AG09309 (cell line): ENCODE measurements at places on chromosomes 2 and 18.

GRCh38 chr2:96909611-96910021 is 39.7 kb upstream of the SEMA4C start:
- no peak for DNase-seq

DNA sequence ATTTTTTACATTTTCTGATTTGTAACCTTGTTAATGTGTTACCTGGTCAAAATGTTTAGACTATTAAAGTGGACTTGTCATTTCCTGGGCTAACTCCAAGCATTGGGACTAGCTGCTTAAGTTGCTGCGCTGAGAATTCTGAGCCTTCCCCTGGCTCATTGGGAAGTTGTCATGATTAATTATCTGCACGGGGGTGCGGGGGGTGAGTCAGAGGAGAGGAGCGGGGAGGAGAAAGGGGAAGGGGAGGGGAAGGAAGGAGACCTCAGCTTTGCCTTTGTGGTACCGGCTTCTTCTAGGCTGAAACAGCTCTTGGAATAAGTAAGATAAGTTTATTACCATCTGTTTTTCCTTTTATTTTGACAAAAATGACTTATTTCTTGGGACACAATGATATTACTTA is 52.9 kb upstream of the APCDD1 start:
- no peak for DNase-seq

- no peak for DNase-seq
Observed at GRCh38 chr2:32357318-32358110, 691 bp downstream of the BIRC6 start.

DNA sequence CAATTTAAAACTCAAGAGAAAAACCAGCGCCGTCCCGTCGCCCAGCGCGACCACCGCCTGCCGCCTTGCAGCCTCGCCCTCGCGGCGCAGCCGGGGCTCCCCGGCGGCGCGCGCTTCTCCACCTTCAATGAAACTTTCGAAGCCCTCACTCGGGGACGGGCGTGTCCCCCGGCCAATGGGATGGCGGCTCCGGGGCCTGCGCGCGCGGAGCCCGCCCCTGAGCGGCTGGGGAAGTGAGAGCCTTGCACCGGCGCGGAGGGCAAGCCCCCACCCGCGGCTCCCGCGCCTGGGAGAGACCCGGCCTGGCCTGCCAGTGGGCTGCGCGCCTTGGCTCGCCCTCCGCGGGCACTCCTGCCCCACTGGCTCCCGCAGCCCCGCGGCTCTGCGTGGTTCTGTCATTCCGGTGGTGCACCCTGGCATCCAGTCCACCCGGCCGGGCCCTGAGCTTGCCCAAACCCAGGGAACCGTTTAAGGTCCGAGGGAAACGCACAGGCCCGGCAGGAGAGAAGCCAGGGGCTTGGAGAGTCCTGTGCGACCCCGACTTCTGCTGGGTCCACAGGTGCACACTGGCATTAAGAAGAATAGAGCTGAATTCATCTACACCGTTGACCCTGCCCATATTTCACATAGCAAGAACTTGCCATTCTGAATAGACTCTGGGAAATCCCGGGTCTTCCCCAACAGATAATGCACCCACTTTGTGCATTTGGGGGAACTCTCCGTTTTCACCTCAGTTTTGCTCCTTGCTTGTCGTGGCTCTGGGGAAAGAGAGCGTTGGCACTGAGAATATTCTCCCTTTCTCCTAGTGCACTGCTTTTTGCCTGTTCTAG is at the start of gene PIEZO2:
TSS of gene PIEZO2 (minus strand) at position 129 of the 830 bp plus-strand sequence. CDS start 981 bp downstream, outside the sequence.
- no peak for DNase-seq

DNA sequence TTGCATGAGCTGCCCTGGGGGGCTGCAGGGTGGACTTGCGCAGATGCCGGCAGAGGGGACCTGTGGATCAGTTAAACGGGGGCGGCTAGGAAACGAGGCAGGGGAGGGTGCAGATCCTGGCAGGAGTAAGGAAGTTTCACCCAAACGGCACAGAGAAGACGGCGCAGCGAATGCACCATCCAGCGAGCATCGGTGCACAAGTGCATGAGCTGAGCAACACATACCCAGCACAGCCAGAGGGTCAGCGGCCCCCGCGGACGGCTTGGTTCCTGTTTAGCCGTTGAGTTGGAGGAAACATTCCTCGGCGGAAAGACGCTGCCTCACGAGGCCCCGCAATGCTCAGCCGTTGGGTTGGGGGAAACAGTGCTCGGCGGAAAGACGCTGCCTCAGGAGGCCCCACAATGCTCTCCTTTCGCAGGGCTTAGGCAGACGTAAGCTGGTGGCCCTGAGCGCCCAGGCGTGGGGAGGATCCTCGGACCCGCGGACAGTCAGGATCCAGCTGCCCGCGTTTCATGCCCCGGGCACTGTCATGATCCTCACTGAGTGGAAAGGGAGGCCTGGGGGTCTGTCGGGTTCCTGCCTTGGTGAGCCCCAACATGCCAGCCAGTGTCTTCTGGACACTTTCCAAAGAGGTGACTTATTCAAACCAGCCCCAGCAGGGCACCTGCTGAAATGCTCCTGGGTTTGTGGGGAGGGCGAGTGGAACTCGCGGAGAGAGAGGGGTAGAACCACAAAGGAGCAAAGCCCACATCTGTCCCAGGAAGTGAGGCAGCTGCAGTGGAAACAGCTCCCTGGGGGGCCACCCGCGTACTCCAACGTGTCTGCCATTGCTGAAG is 86.3 kb downstream of the NDUFA10 start:
- no peak for DNase-seq

- no peak for DNase-seq
Observed at GRCh38 chr2:197028633-197029032, 102.1 kb upstream of the PGAP1 start.

DNA sequence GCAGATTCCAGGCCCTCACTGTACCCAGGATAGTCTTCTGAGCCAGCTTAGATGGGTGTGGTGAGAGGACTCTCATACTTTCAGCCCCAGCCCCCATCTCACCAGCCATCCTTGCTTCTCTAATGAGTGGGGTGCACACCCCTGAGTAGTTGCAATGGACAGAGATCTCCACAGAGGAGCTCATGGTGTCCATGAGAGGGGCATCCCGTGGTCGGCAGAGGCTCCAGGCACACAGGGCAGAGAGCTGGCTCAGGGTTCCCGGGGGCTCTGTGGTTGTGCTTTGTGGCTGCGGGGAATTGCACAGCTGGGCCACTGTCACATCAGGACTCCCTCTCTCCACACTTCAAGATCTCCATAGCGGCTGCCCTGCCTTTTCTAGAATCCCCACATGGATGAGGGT is 226.0 kb upstream of the PXDN start:
- DNase-seq = no peak

- no peak for DNase-seq
Observed at GRCh38 chr2:27008678-27009077, 24.1 kb upstream of the TMEM214 start.

DNA sequence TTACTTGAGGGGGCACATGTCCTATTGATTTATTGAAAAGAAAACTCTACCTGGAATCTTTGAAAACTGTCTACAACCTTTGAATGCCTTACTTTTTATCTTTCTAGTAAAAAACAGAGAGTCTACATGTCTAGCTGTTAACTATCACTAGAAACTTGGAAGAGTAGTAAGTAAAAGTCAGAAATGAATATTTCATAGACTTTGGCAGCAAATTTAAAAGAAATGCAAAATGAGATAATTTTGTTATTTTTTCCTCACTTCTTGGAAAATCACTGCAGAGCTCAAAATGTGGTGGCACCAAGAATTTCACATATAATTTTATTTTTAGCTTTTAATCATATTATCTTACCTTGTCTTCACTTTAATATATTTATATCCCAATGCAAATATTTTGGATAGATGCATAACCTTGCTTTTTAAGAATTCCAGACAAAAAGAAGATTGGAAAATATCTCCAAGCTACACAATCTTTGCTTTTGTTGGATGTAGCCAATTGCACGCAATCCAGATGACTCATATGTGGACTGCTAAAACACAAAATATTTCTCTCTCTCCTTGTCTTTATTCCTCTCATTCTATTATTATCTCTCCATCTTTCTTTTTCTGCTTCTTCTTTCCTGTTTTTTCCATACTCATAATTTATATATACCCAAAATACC is 92.2 kb upstream of the DSEL start:
- DNase-seq = no peak

DNA sequence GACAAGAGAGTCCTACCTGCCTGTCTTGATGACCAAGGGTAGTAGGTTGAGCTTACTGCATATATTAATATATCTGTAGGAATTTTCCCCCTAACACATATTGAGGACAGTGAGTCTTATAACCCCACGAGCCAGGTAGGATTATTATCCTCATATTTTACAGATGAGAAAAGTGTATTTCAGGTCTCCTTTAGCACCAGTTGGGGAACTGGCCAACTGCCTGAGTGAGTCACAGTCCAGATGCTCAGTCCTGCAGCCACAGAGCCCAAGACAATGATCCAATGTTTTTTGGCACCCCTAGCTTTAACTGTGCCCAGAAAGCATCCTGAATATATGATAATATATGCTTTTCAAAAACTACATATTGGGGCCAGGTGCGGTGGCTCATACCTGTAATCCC is 30.8 kb upstream of the GLS start:
- no peak for DNase-seq

GRCh38 chr2:36710858-36711515 is 14.5 kb downstream of the VIT start:
- no peak for DNase-seq

- no peak for DNase-seq
Observed at GRCh38 chr18:10785798-10786197, 260.0 kb downstream of the NAPG start.

DNA sequence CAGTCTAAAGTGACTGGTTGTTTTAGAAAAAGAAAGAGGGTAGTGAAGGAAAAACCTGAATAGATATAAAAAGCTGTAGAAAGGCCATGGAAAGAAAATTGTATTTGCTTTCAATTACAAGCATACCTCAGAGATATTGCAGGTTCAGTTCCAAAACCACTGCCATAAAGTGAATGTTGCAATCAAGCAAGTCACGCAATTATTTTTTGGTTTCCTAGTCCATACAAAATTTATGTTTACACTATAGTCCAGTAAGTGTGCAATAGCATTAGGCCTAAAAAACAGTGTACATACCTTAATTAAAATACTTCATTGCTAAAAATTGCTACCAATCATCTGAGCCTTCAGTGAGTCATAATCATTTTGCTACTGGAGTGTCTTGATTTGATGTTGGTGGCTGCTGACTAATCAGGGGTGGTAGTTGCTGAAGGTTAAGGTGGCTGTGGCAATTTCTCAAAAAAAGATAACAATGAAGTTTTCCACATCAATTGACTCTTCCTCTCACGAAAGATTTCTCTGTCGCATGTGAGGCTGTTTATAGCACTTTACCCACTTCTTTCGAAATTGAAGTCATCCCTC is 2003.8 kb upstream of the PIK3C3 start:
- no peak for DNase-seq

- no peak for DNase-seq
Observed at GRCh38 chr2:46276642-46277041, 20.6 kb upstream of the EPAS1 start.

DNA sequence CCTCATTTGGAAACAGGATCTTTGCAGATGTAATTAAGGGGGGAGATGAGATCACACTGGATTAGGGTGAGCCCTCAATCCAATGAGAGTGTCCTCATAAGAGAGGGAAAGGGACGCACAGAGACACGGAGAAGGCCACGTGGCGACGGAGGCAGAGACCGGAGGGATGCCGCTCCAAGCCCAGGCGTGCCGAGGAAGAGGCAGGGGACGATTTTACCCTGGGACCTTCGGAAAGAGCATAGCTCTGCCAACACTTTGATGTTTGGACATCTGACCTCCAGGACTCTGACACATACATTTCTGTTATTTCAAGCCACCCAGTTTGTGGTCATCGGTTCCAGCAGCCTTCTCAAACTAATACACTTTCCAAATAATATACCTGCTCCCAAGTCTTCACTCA is 84.4 kb upstream of the ZCCHC2 start:
- no peak for DNase-seq

DNA sequence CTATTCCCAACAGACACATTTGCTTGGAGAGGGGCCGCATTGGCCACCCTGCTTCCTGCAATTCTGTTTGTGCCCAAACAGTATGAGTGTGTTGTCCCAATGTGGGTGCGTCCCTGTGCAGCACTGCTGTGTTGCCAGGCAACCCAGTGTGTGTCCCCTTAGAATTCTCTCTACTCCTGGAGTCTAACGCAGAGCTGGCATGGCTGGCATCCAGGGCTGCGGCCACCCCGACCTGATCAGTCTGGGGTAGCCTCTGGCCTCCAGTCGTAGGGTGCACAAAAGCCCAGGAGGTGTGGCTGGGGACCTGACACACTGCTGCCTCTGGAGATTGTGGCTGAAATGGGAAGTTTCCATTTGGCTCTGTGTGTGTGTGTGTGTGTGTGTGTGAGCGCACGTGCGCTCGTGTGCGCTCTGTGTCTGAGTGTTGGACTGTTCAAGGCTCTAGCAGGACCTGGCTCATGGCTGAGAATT is 48.0 kb downstream of the TEX44 start:
- DNase-seq = no peak

GRCh38 chr2:70936165-70936978 is 672 bp downstream of the ATP6V1B1 start:
- DNase-seq = no peak

- no peak for DNase-seq
Observed at GRCh38 chr18:63099091-63099840, 220.3 kb downstream of the BCL2 start.

DNA sequence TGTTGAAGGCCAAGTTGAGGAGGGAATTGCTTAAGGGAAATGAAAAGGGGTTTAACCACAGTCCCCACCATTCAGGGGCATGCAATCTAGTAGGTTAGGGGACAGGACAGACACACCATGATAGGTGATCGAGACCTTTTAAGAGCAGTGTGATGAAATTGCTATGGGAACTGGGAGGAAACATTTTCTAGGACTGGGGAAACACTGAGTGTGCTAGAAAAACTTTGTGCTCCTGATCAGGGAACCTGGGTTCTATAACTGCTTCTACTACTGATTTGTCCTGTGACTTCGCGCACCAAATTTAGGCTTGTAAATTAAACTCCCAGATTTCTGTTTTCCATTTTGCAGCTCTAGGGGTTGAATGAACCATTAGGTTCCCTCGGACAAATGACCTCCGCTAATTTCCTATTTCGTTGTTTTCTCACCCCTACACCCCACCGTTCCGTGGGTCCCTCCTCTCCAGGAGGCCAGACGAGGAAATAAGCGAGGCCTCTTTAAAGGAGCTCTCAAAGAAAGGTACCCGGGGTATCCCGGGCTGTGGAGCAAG is 371 bp upstream of the LCLAT1 start:
- DNase-seq = no peak

- no peak for DNase-seq
Observed at GRCh38 chr2:14303366-14304115, 329.0 kb upstream of the LRATD1 start.

- DNase-seq = no peak
Observed at GRCh38 chr2:118374974-118375755, 286.9 kb downstream of the INSIG2 start.

DNA sequence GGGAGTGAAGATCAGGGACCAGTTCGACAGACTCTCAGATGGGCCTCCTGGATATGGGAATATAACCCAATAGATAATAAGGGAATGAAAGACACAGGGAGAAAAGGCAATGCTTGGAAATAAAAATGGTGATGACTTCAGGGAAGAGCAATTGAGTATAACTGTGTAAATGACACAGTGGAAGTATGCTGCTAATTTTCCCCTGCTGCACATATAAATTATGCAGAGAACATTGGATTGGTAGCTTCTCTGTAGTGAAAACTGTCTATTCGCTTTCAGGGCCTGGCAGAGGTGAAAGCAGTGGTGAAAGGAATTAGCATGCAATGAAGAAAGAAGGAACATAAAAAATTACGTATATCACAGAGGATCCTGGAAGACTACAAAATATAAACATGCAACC is 398.2 kb upstream of the CDH2 start:
- DNase-seq = no peak
